ENCODE measurements at places on chromosomes 13 and 19. TPM values are rescaled to one million over a fixed set of nuclear protein-coding genes. Genes with fewer than 3 reads are reported as not detected.

Gene PRODH2
- 0.44 TPM for total RNA-seq

Gene SLC6A16
- 5.0 TPM for total RNA-seq

Gene ZNF677
- 0.34 TPM for total RNA-seq

Gene SLC15A1
- 2.6 TPM for total RNA-seq

Gene UBA52
- total RNA-seq: 1,743 TPM

Gene C19orf85
- total RNA-seq: 0.34 TPM

Gene IGFL1
- total RNA-seq: not detected

Gene ZNF850
- 1.4 TPM for total RNA-seq

Gene DNAAF3
- total RNA-seq: 52.8 TPM

Data from HCT116 (cell line).